Kidney glomerular epithelial cell (primary cell): ENCODE measurements at places on chromosomes 12 and 14.

DNA sequence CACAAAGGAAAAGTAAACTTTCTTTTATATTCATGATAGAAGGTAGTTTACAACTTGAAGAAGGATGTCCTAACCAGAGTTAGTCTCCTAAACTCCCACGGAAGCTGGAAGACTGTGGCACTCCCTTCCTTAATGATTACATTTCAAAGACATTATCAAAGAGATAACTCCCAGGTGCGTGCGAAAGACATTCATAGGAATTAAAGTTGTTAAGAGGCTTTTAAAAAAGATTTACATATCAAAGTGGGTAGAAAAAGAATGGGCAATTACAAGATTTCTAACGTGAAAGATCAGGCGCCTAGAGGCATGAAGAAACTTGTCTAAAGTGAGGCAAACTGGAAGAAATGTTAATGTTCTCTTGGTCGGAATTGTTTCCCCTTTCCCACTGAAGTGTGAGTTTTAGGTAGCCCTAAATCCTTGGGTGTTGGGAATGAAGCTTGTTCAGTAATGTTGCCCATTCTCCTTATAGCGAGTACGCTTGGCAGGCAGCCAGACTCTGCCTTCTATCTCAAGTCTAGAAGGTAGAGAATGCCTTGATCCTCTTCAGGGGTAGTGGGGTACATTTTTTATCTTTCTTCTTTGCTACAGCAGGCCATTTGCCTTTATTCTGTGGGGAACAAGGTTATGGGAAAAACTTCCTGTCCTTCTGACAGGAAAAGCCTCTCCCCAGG lies 642.0 kb downstream of the SLC6A15 start:
- no peak for DNase-seq

DNA sequence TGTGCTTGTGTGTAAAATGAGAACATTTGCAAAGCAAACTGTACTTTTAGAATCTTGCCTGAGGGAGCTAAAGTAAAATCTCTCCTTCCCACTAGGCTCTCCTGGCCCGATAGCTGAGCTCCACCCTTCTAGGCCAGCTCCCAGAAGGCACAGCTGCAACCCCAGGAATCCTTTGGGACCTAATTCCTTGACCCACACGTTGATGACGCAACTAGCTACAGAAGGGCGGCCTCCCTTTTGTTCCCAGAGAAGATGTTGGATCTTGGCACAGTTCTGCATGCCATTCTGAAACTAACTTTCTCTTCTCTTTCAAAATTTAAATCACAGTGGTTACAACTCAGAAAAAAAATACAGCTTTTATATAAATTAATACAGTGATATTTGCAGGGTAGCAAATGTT lies 268.1 kb downstream of the EGLN3 start:
- no peak for DNase-seq

DNA sequence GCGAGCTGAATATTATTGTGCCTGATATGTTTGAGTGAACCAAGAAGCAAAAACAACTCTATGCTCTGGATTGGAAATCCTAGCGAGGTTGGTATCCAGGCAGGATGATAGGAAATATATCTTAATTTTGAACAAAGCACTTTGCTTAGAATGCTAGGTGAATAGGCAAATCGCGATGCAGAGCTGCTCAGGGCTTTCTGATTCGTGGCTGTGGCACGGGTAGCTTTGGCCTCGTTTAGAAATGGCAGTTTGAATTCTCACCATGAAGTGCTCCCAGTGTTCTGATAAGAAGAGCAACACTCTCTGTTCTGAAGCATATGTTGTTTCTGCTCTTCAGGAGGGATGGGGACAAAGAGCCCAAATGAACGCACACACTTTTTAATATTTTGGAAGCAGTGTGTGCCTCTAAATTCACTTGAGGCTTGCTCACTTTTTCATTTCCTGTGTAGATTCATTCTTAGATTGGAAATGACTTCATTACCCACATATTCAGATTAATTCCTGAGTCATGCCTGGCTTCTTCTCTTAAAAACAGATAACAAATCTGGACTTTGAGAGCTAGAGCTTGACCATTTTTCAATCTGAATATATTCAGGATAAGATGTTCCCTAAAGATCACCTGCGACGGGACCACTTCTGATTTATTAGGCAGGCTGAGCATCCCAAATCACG lies 200.9 kb downstream of the RPAP3 start:
- DNase-seq = peak; percentile 19

DNA sequence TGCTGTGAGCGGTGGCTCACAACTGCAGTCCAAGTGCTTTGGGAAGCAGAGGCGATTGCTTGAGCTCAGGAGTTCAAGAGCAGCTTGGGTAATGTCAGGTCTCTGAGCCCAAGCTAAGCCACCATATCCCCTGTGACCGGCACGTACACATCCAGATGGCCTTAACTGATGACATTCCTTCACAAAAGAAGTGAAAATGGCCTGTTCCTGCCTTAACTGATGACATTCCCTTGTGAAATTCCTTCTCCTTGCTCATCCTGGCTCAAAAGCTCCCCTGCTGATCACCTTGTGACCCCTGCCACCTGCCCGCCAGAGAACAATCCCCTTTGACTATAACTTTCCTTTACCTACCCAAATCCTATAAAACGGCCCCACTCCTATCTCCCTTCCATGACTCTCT lies 48.6 kb downstream of the SLC25A47 start:
- DNase-seq = no peak

DNA sequence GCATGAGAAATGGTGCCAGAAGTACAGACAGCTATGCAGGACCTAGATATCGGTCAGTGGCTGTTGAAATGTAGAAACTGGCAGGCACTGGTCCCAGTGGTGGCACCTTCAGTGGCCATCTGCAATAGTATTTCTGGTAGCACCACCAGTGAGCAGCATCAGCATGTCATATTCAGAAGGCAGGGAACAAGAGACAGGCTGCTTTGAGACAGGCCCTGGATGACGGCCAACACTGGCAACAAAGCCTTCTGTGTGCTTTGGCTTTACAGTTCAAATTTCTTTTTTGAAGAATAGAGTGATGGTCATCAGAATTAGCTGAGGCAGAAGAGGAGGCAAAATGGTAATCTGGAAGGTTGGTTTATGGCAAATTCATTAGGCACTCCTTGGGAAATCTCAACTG lies 273.4 kb upstream of the SLC16A7 start:
- DNase-seq = no peak

DNA sequence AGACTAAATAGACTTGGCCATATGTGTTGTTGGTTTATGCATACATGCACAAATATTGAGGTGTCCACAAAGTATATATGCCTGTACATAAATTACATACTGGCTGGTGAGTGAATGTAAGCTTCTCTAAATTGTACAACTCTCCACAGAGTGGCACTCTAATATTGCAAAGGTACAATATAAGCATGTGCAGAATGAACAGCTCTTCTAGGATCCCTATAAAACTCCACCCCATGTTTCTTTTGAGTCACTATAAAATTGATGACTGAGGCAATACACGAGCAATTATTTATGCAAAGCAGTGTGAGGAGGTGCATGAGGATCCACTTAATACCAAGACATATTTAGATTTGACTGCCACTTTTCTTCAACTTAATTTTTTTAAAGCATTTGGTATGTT lies 172.2 kb downstream of the NAV3 start:
- no peak for DNase-seq

DNA sequence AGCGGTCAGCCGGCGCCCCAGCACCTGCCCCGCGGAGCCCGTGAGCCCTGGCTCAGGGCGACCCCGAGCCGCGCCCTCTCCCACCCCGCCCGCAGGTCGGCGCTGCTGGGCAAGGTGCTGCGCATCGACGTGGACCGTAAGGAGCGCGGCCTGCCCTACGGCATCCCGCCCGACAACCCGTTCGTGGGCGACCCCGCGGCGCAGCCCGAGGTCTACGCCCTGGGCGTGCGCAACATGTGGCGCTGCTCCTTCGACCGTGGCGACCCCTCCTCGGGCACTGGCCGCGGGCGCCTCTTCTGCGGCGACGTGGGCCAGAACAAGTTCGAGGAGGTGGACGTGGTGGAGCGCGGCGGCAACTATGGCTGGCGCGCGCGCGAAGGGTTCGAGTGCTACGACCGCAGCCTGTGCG lies 14.4 kb downstream of the HHIPL1 start:
- no peak for DNase-seq

DNA sequence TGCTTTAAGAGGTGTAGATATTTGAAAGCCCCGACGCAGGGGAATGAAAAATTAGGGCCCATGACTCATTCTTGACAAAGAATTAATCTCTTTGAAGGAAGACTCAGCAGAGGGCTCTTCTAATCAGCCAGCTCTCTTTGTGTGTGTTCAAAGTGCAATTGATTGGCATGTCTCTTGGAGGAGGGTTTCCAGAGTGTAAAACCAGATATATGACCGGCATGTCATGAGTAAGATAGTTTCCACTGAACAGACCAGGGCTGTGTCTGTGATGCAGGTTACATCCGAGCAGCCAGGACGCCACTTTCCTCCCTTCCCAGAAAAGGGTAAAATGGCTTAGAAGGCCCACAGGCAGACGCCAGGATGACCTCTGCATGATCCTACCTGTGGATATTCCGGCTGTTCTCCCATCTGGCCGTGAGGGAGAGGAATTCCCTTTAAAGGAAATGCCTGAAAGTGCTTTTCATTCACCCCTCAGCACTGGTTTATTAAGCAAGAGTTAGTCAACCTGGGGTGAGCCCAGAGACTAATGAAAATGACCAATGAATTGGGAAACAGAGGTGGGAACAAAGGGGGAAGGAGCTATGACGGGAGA lies 7.2 kb upstream of the KRT75 start:
- DNase-seq = no peak

DNA sequence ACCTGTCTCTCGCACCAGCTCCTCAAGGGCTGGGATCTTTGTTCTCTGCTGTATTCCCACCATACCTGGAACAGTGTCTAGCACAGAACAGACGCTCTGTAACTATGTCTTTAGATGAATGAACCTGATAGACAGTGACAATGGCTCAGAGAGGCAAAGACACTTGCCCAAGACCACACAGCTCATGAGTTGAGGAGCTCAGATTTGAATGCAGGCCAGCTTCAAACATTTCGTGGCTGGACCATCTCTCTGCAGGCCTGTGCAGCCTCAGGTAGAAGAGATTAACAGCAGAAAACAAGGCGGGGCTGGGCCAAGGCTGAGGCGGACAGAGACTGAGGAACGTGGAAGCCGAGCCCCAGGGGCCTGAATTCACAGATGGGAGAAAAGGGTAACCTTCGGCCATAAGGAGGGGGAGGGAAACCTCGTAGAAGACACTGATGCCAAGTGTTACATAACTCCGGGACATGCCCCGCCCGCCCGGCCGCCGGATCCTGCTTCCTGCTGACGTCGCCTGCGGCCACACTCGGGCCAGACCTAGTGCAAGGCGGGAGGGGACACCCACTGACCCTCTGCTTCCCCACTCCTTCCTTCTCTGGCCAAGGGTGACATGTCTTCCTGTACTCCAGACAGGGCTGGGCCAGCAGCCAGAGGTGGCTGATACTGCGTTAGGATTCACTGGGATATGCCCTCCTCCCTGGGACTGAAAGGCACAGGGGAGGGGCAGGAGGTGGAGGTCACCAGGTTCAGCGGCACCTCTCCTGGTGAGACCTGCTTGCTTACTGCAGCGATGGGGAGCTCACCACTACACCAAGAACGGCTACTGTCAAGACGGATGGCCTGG lies 86.8 kb downstream of the RFLNA start:
- no peak for DNase-seq

DNA sequence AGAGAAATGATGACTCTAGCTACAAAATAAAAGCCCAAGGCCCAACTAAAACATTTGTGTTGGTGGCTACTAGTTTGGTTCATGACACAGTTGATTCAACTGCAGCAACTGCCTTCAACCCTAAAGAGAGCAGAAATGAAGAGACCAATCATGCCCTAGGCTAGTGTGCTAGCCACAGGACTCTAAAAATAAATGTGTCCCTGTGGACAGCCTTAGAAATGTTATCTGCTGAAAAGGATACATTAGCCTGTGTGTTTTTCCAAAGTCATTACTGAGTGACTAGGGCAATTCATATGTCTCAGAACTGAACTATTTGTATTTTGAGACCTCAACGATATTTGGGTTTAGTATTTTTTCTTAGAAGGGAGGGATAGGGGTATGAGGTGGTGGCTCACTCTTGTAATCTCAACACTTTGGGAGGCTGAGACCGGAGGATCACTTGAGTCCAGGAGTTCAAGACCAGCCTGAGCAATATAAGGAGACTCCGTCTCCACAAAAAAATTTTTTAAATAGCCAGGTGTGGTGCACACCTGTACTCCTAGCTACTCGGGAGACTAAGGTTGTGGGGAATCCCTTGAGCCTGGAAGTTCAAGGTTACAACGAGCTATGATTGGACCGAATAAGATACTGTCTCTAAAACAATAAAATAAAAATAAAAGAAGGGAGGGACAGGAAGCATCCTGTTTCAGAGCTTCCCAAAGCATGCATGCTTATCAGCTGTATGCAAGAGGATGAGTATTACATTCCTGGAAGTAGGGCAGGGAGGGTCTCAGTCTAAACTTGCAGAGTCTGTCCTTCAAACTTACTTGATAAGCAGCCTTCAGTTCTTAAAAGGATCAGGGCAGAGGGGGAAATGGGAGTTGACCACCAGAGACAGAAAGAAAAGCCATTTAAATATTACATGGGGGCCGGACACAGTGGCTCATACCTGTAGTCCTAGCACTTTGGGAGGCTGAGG lies 29.6 kb upstream of the NAP1L1 start:
- no peak for DNase-seq

DNA sequence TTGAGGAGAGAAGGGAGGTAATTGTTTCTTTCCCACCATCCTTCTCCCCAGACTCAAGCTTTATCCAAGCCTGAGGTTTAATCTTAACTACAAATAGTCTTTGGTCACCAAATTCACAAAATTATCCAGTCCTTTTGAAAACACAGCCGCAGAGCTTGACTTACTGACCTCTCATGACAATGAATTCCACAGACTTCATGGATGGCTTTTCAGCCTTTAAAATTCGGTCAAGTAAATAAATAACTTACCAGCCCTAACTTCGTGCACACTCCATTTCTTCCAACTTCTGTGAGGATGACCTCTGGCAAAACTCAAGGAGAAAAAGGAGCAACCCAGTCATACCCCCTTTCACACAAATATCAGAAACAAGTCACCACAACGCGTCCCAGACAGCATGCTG lies 137.0 kb upstream of the CDKN3 start:
- DNase-seq = peak; percentile 44

DNA sequence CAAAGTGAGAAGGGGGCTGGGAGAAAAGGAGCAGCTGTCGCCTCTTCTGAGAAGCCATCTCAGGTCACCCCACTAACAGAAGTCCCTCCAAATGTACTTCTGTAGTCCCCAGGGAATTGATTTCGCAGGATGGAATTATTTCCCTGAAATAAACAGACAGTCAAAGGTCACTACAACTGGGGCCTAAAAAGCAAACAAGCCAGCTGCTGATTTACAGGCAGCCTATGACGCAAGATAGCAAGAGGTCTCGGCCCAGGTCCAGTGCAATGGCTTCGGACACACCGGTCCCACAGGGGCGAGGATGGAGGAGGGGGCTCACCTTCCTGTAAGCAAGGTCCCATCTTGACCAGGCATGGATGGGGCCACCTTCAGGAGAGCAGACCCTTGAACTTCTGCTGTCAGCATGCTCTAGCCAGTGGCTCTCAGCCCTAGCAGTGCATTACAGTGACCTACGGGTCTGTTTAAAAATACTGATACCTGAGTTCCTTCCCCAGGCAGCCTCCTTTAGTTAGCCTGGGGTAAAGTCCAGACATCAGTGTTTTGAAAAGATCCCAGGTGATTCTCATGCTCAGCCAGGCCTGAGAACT lies 18.1 kb downstream of the NUAK1 start:
- no peak for DNase-seq

GRCh38 chr12:79048962-79049361 lies 184.4 kb downstream of the SYT1 start:
- DNase-seq = no peak

GRCh38 chr12:91772411-91772810 lies 373.2 kb downstream of the BTG1 start:
- DNase-seq = no peak
